ENCODE measurements at places on chromosomes 5 and 9.

- DNase-seq, result no peak
These were observed 743.7 kb upstream of the GRAMD2B start for GRCh38 chr5:125679522-125679921.

DNA sequence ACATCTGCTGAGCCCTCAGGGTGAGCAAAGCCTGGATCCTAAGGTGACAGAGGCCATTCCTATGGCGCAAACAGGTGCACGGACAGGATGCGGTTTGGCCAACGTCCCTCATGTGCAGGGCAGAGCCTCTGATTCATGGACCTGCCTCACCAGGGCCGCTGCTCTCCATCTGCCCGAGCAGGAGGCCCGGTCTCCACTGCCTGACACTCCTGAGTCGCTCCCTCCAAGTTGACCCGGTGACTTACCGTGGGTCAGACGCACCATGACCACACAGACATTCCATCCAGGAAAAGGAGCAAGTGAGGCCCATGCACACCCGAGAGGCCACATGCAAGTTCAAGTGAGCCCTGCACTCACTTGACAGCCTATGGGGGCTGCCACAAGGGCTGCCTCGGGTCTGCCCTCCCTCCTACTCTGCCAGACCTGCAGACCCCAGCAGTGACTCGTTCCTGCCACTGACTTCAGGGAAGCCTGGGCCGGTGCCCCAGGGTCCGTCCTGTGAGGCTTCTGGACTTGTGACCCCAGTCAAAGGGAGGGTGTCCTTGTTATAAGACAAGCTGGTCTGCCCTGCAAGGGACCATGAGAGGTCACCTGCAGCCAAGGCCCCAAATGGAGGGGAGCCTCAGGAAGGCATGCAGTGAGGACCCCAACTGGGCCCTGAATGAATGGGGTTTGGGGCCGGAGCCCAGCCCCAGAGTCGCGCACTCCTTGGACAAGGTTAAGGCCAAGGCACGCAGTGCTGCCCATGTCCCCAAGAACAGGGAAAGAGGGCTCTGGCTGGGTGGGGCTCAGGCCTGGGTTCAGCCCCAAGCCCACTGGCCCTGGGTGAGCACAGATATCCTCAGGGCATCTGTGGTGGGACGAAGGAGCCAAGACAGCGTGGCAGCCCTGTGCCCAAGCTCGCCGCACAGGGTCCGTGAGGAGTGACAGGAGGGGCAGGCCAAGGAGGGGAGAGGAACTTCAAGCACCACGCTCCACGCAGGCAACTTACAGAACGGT, 10.1 kb downstream of the BRD3OS start:
- no peak for DNase-seq

- DNase-seq, result no peak
These were observed 446.4 kb downstream of the KIF4B start for GRCh38 chr5:155459889-155460500.

- DNase-seq, result no peak
These were observed 12.7 kb downstream of the PDGFRB start for GRCh38 chr5:150142959-150143349.

- DNase-seq, result no peak
These were observed 114.4 kb downstream of the PCSK1 start for GRCh38 chr5:96318569-96319110.

DNA sequence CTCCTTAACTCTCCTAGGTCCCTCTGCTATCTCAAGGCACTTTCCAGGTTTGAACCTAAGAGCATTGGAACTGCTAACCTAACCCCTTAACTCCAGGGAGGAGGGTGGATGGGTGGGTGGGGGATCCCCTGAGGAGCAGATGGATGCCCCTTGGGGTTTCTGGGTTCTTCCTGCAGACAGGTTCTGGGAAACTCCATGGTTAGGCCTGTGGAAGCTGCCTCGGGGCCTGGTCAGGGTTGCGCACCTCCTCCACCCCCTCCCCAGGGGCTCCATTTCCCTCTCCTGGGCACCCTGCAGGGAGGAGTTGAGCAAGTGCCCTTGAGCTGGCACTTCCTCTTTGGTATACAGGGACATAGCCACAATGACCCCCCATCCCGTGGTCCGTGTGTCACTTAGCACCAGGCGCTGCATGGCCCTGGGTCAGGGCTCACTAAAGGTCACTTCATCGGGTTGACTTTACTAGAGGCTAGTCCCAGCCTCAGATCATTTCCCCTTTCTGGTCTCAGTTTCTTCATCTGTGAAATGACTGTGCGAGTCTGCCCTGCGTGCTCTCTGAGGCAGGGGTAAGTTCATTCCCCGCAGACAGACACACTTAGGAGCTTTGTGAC, 16.0 kb downstream of the CXXC5 start:
- no peak for DNase-seq

GRCh38 chr9:137619240-137620047, 639 bp downstream of the EHMT1 start:
- peak; percentile 34 for DNase-seq

Measured in hematopoietic multipotent progenitor cell treated with erythropoietin and hydrocortisone succinate and interleukin-3 and kit ligand, for 15 days (in vitro differentiated cells).